Hematopoietic multipotent progenitor cell treated with erythropoietin and hydrocortisone succinate and interleukin-3 and kit ligand, for 6 days (in vitro differentiated cells): ENCODE measurements at places on chromosomes 3 and 15.

DNA sequence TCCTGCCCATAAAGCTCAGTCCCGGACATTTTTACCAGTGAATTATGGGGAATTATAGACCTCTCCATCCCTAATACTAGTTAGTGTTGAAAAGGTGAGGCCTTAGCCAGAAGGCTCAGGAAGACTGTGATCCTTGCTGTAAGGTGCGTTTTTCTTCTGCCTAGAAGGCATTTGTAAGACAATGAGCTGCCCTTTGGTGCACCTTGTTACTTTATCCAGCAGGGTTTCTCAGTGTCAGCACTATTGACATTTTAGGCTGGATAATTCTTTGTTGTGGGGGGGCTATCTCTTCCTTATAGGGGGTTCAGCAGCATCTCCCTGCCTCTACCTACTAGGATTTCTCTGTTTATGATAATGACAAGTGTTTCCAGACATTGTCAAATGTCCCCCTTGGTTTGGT lies 108.1 kb upstream of the ABHD17C start:
- no peak for DNase-seq

DNA sequence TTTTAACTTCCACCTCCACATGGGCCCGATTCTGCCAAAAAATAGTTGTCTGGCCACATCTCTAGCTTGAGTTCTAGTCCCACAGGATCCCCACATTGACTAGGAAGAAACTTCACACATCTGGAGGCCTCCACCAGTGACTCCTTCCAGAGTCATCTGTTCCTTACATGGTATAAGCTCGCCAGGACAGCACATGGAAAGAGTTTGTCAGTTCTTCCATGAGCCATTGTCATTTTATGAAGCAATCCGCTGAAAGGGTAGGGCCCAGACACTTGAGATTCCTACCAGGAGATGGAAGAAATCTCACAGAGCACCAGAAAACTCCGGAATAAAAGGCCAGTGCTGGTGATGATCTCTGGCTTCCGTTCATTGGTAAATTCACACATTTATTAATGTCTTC lies 350.5 kb upstream of the ICE2 start:
- DNase-seq: no peak

- DNase-seq: no peak
Measured at GRCh38 chr3:88231207-88231606, 81.4 kb downstream of the C3orf38 start.

DNA sequence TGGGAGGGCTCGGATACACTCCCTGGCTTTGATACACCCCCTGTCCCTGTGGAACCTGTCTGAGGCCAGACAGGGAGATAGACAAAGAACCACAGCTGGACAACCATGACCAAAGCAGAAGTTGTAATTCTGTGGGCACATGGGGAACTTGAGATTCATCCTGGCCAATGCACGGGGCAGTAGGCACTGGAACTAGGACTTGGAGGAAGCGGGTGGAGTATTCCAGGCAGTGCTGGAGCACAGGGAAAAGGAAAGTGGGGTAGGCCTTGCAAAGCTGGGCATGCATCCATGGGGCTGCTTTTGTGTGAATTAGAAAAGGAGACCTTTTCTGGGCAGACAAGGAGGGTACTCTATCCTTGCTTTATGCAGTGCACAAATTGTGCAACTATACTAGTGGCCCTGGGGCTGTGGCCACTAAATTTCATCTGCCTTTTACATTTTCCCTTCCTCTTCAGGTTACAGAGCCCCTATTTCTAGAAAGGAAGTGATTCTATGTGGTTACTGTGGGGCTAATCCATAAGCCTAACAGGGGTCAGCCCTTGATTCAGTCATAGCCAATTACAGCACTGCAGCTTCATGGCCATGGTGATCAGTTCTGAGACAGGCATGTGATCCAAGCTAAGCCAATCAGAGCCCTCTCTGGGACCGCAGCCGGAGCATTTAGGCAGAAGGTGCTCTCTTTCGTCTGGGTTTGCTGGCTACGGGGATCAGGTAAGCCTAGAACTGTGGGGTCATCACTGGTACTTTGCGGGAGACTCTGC lies 21.0 kb downstream of the CRABP1 start:
- DNase-seq: no peak

DNA sequence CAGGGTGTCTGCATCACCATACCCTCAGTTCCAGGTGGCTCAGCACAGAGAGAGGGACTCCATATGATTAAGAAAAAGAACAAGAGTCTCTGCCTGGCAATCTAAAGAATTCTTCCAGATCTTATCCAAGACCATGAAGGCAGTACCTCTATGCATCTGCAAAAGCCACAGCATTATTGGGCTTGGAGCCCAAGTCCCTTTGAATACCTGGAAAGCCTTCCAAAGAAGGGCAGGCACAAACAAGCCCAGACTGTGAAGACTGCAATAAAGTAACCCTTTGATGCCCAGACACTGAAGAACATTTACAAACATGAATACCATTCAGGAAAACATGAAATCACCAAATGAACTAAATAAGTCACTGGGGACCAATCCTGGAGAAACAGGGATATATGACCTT lies 60.9 kb upstream of the DIPK2A start:
- DNase-seq: no peak

DNA sequence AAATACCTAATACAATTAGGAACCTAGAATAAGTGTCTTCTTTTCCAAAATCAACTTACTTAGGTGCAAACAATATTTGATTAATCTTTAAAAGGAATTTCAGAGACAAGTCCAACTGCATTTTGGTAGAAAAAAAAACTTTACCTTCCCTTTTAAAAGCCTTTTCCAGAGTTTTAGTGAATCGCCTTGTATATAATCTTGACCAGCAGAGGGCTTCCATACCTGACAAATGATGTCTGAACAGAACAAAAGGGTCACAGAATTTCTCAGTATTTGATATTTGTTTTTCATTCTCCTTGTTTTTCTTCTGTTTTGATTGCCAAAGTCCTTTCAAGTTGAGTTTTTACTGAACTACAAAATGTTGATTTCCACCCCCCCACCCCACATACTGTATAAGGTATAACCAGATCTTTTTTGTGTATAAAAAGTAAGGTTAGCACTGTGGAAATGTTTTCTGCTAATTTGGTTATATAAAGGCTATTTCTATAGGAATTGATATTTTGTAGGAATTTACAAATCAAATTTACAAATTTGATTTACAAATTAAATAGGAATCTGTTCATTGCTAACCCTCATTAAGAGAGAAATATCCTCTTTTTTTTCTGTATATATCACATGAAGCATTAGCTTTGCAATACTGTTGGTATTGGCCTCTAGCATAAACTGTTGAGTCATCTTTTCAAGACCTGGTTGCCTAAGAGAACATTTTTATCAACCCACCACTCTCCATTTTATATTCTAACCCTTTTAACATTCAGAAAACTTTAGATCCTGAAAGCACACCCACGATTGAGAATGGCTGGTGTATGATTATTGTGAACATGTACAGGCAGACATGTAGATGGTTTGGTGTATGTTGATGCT lies 464.1 kb upstream of the RARB start:
- peak; percentile 34 for DNase-seq

DNA sequence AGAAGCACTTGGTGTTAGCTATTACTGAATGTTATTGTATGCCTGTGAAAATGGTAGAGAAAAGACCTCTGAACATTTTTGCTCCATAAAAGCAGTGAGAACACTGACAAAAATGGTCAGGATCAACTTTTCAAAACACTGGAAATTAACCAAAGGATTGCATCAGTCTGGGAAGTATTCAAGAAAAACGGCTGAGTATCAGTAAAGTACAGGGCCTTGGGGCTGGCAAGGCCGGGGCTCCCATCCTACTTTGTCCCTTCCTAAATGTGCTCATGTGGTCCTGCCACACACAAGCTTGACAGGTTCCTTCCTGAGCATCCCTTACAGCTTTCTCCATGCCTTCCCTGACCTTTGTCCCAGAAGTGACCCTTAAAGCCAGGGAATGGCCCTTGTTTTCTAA lies 84.0 kb downstream of the CFAP20DC start:
- DNase-seq: no peak

DNA sequence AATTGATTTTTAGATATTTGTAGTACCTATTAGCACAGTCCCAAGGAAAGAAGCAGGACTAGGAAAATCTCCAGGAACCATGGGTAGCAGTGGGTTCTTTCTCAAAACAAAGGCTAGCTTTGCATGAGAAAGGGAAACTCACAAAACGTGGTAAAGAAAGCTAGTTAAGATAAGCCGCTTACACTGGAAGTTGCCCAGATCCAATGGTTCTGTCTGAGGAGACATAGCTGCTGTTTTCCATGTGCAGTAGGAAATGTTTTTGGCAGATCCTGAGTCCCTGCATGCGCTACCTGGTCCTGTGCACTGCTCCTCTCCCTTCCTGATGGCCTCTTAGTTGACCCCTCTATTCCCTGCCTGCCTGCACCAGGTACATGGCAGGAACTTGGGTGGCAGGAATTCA lies 60.4 kb downstream of the TFG start:
- DNase-seq: no peak

GRCh38 chr3:160210799-160211221 lies 14.4 kb upstream of the C3orf80 start:
- DNase-seq: peak; percentile 77

GRCh38 chr3:130539005-130539404 lies 22.0 kb downstream of the COL6A6 start:
- peak; percentile 85 for DNase-seq

DNA sequence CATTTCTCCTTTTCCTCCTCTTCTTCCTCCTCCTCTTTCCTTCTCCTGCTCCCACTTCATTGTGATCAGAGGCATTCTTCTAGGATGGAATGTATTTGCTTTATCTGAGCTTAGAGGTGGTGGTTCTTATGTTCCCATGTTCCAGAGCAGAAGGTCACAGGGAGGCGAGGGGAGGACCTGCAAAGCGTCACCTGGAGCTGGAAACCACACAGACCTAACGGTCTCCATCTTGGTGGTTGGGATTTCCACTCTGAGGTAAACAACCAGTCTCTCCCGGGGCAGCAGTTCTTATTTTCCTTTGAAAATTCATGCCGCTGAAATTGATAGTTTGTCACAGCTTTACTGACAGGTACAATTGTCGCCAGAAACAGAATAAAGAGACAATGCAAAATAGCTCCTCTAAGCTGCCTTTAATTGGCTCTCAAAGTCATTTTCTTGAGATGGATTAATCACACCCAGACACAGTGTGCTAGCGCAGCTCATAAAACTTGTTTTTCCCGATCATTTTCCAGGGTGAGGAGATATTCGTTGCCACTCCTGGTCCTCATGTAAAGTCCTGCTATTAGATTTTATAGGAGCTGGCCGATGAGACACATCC lies 16.9 kb upstream of the AGBL1 start:
- DNase-seq: no peak

GRCh38 chr3:149506540-149506939 lies 32.0 kb downstream of the TM4SF4 start:
- no peak for DNase-seq

GRCh38 chr15:76366714-76367113 lies 30.1 kb downstream of the ISL2 start:
- no peak for DNase-seq

GRCh38 chr3:122024800-122025199 lies 2.8 kb upstream of the ILDR1 start:
- DNase-seq: peak; percentile 24

GRCh38 chr3:124559846-124560574 lies 170.2 kb upstream of the UMPS start:
- peak; percentile 90 for DNase-seq

GRCh38 chr15:31402003-31402402 lies 75.4 kb downstream of the KLF13 start:
- DNase-seq: no peak

- DNase-seq: no peak
Measured at GRCh38 chr3:117873249-117873600, 1161.4 kb downstream of the IGSF11 start.

DNA sequence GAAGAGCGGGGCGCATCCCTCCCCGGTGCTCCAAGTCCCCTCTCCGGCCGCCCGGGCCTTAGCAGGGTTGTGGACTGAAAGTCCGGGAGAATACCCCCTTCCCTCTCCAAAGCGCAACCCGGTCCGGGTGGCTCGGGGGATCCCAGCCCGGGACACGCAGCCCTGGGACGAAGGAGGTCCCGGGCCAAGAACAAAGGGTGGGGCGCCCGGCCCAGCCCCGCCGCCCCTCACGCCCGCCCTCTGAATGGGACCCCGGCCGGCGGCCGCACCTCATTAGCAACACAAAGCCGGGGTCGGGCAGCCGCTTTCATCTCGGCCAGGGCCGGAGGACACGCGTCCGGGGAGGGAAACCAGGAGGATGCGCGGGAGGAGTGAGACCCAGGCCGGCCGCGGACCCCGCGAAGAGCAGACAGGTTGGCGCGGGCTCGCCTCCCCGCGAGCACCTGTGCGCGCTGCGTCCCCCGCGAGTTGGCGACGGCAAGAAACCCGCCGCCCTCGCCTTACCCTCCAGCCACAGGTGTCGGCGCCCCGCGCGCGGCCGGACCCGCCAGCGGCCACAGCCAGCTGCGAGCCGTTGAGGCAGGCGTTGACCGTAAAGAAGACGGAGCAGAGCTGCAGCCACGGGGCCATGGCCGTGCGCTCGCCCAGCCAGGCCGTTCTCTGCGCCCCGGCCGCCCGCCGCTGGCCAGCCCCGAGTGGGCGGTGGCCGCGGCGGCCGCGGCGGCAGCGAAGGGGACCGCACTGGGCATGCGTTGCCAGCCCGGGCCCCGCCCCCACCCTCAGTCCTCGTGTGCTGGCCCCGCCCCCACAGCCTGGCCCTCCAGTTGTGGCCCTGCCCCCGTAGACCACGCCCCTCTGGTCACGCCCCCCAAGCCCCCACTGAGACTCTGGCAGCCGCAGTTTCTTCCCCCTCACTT lies at the start of gene IL17RD:
Gene IL17RD (minus strand): TSS at position 697 of the 917 bp plus-strand sequence. CDS start 67 bp downstream, at position 630.
- DNase-seq: peak; percentile 91

- DNase-seq: no peak
Measured at GRCh38 chr15:79314186-79314585, 3.3 kb downstream of the TMED3 start.
